ENCODE measurements at places on chromosomes 2 and 18. TPM values are rescaled to one million over a fixed set of nuclear protein-coding genes. Genes with fewer than 3 reads are reported as not detected.
A peak's percentile ranks its signal among the peaks of the same experiment; 100 is the strongest.

DNA sequence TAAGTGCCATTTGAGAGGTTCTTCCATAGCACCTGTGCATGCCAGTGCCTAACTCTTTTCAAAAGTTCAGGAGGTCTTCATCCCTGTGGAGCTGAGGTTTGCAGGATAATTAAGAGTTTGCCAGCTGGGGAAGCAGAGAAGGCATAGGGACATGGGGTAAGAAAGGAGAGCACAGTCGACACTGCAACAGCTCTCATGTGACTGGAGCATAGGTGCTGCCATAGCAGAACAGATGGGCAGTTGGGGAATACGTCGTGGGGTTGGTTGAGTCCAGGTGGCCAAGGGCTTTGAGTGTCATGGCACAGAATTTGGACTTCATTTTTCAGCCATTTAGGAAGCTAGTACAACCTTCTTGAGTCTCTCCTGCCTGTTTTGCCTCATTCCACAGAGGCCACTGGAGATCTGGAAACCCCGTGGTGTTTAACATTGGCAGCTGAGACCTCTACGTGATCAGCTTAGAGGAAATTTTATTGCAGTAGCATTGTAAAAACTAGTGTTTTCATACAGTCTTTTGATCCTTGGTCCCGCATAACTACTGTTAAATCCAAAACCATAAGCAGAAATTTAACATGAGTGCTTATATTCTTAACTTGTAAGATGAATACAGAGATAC lies 65.1 kb downstream of the CRIM1 start:
- no peak for DNase-seq

UNC80 gene
- total RNA-seq: 0.22 TPM

- no peak for DNase-seq
These were observed 466.1 kb upstream of the MC4R start for GRCh38 chr18:60838677-60839076.

- DNase-seq: peak; percentile 88
These were observed 264.7 kb downstream of the CYP26B1 start for GRCh38 chr2:71882949-71883472.

- DNase-seq: no peak
These were observed 9.9 kb downstream of the NFE2L2 start for GRCh38 chr2:177254433-177255226.

SP140 gene
- 1.8 TPM for total RNA-seq

DNA sequence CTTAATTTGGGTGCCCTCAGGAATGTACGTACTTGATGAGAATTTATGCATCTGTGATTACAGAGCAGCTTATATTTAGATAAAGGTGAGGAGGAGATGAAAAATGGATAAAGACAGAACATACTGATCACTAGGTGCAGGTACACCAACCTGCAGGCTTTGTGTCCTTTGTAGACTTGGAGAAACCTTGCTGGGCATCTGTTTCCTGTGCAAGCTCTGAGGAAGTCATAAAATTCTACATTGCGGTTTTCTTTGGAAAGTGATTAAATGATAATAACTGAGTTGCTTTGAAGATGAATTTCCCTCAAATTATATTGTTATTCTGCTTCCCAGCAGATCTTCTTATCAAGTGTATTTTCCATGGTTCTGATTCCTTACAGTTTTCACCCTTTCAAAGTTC lies 7.7 kb downstream of the RAB27B start:
- DNase-seq: no peak

GRCh38 chr2:200961674-200962073 lies 1.8 kb downstream of the ORC2 start:
- DNase-seq: no peak

DNA sequence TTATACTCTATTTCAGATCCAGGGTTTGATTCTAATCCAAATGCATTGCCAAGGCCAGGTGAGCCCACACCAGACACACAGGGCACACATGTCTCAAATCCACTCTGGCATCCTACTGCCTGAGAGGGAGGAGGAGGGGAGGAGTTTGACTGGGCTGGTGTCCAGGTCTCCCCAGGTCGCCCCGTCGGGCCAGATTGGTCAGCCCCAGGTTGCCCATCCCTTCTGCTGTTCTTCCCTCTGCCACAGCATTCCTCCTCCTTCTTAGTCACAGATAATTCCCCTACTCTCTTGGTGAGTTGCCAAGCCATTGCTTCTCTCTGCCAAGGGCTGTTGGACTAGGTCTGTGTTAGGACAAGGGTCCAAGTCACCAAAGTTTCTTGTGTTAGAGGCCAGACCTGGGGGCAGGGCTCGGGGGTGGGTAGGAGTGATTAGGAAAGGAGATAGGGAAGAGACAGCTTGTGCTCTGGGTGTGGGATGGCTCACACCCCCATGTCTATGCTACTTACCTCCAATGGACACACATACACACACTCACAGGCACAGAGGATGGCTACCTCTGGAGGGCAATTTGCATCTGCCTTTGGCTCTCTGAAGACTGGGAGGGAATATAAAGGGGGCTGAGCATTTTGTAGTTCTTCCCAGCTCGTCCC lies 2.5 kb upstream of the EGR4 start:
- no peak for DNase-seq

- DNase-seq: peak; percentile 8
These were observed 58.2 kb downstream of the PMAIP1 start for GRCh38 chr18:59957957-59958356.

NT5DC4 gene
- not detected for total RNA-seq
